ENCODE measurements at places on chromosomes 5 and 9. TPM values are rescaled to one million over a fixed set of nuclear protein-coding genes. Genes with fewer than 3 reads are reported as not detected.

GRCh38 chr5:83145241-83145640 lies 67.9 kb downstream of the XRCC4 start:
- H3K27me3 ChIP-seq, result no peaks in the 10 kb centered on the region
- no peak overlapping the region for H3K27ac ChIP-seq

DNA sequence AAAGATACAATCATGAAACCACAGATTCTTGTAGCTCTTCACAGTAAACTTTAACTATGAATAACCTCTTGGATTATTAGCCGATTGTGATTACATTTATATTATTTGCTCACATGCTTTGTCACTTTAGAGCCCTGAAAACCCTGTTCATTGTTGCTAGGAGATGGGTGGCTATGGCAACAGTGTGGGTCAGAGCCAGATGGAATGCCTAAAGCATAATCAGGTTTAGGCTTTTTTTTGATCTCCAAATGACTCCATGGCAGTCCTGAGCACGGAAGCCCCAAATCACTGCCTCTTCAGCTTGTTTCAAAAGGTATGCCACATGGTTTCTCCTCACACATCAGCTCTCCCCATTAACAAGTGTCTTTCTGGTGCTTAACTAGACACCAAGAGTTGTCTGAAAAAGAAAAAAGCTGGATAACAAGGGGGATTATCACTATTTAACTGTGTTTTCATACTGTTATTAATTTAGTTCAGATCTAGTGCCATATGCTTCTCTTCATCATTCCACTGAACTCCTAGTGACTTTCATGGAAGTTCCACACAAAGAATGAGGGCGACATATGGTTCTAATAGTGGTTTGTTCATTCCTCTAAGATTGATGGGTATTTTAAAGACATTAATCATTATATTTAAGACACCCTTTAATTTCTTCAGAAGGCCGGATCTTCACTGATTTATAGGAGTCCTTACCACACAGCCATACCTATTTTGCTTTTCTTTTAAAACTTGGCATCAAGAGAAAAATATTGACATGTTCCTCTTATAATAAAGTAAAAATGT lies 88.8 kb upstream of the PAM start:
- peaks cover 12% of the 10 kb centered on the region for H3K4me1 ChIP-seq
- H3K27me3 ChIP-seq, result no peaks in the 10 kb centered on the region
- DNase-seq, result no peak
- no peaks in the 10 kb centered on the region for H3K36me3 ChIP-seq

GRCh38 chr5:18764161-18764560 lies 1129.9 kb downstream of the TAF11L14 start:
- no peaks in the 10 kb centered on the region for H3K27me3 ChIP-seq
- no peak overlapping the region for H3K4me3 ChIP-seq
- DNase-seq, result no peak
- no peak overlapping the region for H3K27ac ChIP-seq
- no peaks in the 10 kb centered on the region for H3K4me1 ChIP-seq

GRCh38 chr9:106717686-106718085 lies 145.3 kb upstream of the ZNF462 start:
- DNase-seq, result no peak
- H3K36me3 ChIP-seq, result no peaks in the 10 kb centered on the region
- peaks cover 6% of the 10 kb centered on the region for H3K4me1 ChIP-seq
- no peak overlapping the region for H3K4me3 ChIP-seq

GRCh38 chr9:111559000-111559610 lies 34.1 kb downstream of the ZNF483 start:
- no peaks in the 10 kb centered on the region for H3K4me1 ChIP-seq
- no peaks in the 10 kb centered on the region for H3K27me3 ChIP-seq
- H3K36me3 ChIP-seq, result peaks cover 10% of the 10 kb centered on the region
- no peak for DNase-seq
- H3K27ac ChIP-seq, result no peak overlapping the region

- H3K4me3 ChIP-seq, result no peak overlapping the region
- no peak for DNase-seq
- no peaks in the 10 kb centered on the region for H3K4me1 ChIP-seq
- no peak overlapping the region for H3K27ac ChIP-seq
- H3K27me3 ChIP-seq, result no peaks in the 10 kb centered on the region
Measured at GRCh38 chr5:169431386-169431785, 130.4 kb upstream of the SLIT3 start.

- no peaks in the 10 kb centered on the region for H3K4me1 ChIP-seq
- no peak overlapping the region for H3K4me3 ChIP-seq
- no peaks in the 10 kb centered on the region for H3K36me3 ChIP-seq
- H3K27me3 ChIP-seq, result no peaks in the 10 kb centered on the region
Measured at GRCh38 chr5:159833846-159834245, 82.4 kb upstream of the ADRA1B start.

GRCh38 chr9:75657015-75657414 lies 233.5 kb upstream of the PCSK5 start:
- no peaks in the 10 kb centered on the region for H3K4me1 ChIP-seq
- no peaks in the 10 kb centered on the region for H3K36me3 ChIP-seq
- H3K27me3 ChIP-seq, result no peaks in the 10 kb centered on the region
- no peak overlapping the region for H3K27ac ChIP-seq
- DNase-seq, result no peak

GRCh38 chr9:113184539-113184938 lies 33.7 kb downstream of the SLC31A2 start:
- no peak overlapping the region for H3K27ac ChIP-seq
- no peaks in the 10 kb centered on the region for H3K27me3 ChIP-seq

- DNase-seq, result no peak
- peaks cover 15% of the 10 kb centered on the region for H3K36me3 ChIP-seq
- H3K27ac ChIP-seq, result peak within 1 kb of the TSS; percentile 86
Measured at GRCh38 chr5:177599731-177600507, at the start of gene B4GALT7. Gene B4GALT7, plus strand, starts transcription at chr5:177600132. Its CDS starts 79 bp downstream, at chr5:177600211.

GRCh38 chr9:124386201-124386600 lies 29.0 kb downstream of the PSMB7 start:
- DNase-seq, result no peak
- H3K4me3 ChIP-seq, result no peak overlapping the region
- no peaks in the 10 kb centered on the region for H3K27me3 ChIP-seq
- H3K27ac ChIP-seq, result no peak overlapping the region
- H3K36me3 ChIP-seq, result peaks cover 8% of the 10 kb centered on the region

DNA sequence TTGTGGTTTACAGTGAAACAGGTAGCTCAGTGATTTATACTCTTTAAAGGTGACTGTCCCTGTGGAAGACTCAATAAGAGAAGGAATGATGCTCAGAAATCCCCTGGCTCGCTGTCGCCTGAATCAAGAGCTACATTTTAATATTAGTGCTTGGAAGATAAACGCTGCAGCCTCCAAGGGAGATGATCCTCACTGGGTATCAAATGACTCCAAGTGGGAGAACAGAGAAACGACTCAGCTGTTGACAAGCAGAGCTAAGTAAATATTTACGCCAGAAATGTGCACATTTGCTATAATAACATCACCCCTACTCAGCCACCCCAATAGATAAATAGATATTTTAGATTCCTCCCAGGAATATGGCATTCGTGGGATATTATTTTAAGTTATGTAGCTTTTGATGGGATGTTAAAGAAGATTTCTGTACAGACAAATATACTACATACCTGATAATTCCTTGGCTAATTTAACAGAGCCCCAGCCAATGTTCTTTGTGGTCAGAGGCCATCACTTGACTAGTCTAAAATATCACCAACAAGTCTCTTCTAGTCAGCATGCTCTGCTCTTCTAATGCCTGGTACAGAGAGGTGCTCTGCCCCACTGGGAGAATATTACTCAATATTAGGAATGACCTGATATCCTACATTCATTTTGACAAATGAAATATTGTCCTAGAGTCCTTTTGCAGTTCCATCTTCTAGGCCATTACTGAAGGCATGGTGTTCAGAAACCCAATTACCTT lies 18.3 kb upstream of the CCDC192 start:
- no peak overlapping the region for H3K27ac ChIP-seq
- no peaks in the 10 kb centered on the region for H3K4me1 ChIP-seq
- H3K27me3 ChIP-seq, result no peaks in the 10 kb centered on the region
- no peaks in the 10 kb centered on the region for H3K36me3 ChIP-seq

- H3K27ac ChIP-seq, result no peak overlapping the region
- H3K4me1 ChIP-seq, result peaks cover 23% of the 10 kb centered on the region
- H3K27me3 ChIP-seq, result no peaks in the 10 kb centered on the region
- peaks cover 66% of the 10 kb centered on the region for H3K36me3 ChIP-seq
Measured at GRCh38 chr5:138930371-138931097, 55.4 kb upstream of the LRRTM2 start.

- no peaks in the 10 kb centered on the region for H3K27me3 ChIP-seq
- H3K36me3 ChIP-seq, result no peaks in the 10 kb centered on the region
- no peak overlapping the region for H3K27ac ChIP-seq
Measured at GRCh38 chr9:125493881-125494652, 212.9 kb downstream of the MAPKAP1 start.

DNA sequence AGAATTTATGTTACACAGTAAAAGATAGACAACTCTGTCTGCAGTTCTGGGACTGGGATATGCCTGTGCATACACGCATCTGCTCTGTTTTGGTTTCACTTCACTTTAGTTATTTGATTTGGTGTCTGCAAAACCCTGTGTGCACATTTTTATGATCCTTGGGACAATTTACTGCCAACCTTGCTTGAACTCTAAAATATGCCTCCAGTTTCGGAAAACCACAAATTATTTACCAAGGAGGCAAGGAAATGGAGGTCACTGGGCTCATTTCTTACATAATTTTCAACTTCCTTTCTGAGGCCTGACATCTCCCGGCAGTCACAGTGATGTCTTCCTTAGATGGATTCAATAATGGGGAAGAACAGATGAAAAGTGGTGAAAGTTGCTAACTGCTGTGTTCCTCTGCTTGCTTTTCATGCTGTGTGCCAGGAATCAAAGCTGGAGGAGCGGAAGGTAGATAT lies 61.2 kb upstream of the TAF11L2 start:
- H3K27me3 ChIP-seq, result no peaks in the 10 kb centered on the region
- no peak overlapping the region for H3K27ac ChIP-seq
- no peaks in the 10 kb centered on the region for H3K4me1 ChIP-seq
- peak overlapping the region; percentile 2 for H3K4me3 ChIP-seq
- H3K36me3 ChIP-seq, result no peaks in the 10 kb centered on the region
- DNase-seq, result no peak

- peak overlapping the region; percentile 43 for H3K27ac ChIP-seq
- peaks cover 38% of the 10 kb centered on the region for H3K36me3 ChIP-seq
- H3K4me3 ChIP-seq, result no peak overlapping the region
- H3K27me3 ChIP-seq, result no peaks in the 10 kb centered on the region
- peaks cover 11% of the 10 kb centered on the region for H3K4me1 ChIP-seq
Measured at GRCh38 chr9:128575469-128575868, 23.1 kb downstream of the SPTAN1 start.

DNA sequence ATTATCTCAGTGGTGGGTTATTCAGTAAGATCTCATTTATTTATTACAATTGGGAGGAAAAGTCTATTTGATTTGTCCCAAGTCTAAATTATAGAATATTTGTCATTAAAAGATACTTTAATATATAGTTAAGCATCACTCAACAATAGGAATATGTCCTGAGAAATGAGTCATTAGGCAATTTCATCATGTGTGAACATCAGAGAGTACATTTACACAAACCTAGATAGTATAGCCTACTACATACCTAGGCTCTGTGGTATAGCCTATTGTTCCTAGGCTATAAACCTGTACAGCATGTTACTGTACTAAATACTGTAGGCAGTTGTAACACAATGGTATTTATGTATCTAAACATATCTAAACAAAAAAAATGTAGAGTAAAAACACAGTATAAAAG lies 135.0 kb upstream of the RASA1 start:
- no peaks in the 10 kb centered on the region for H3K27me3 ChIP-seq
- H3K36me3 ChIP-seq, result no peaks in the 10 kb centered on the region
- H3K4me3 ChIP-seq, result no peak overlapping the region

- H3K4me1 ChIP-seq, result no peaks in the 10 kb centered on the region
- no peaks in the 10 kb centered on the region for H3K27me3 ChIP-seq
- H3K27ac ChIP-seq, result no peak overlapping the region
- peak overlapping the region; percentile 64 for H3K4me3 ChIP-seq
- H3K36me3 ChIP-seq, result no peaks in the 10 kb centered on the region
Measured at GRCh38 chr9:99296291-99296951, 74.3 kb downstream of the SEC61B start.

DNA sequence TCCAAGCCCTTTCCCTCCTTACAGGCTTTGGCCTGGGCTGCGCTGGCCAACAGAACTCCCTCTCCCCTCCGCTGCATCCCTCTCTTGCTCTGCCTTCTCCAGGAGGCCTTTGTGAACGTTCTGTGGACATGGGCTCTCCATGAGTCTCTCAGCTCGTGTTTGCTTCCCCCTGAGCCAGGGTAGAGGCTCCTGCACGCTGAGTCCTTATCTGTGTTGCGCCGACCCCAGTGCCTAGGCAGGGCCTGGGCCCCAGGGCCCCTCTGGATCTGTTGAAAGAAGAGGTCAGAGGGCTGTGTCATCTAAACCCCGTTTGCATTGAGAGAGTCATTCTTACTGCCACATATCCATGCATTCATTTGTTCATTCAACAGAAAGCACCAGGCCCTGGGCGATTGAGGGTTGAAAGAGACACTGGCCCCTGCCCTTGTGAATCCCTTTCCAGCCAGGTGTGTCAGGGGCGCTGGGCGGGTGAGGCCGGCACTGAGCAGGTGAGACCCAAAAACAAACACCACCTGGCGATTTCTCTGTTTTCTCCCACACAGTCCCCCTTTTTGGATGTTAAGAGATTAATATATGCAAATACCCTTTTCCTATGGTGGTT lies 111.2 kb upstream of the IER5L start:
- no peak for DNase-seq
- H3K27me3 ChIP-seq, result no peaks in the 10 kb centered on the region
- no peaks in the 10 kb centered on the region for H3K36me3 ChIP-seq
- H3K4me1 ChIP-seq, result no peaks in the 10 kb centered on the region
- no peak overlapping the region for H3K27ac ChIP-seq

DNA sequence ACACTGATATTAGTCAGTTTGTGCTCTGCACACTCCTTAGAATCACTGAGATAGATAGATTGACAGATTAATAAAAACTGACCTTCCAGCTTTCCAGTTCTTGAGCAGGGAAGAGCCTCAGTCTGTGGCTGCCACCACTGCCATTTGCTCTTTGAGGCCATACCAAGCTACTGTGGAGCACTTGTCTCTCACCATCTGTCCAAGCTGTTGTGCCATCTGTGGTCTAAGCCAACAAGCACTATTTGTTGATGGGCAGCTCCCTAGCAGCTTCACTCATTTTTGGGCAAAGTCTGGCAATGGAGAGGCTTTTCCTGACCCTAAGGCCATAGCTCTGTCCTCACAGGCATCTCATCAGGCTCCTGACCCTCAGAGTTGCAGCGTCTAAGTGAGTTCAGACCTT lies 30.4 kb downstream of the HTR1A start:
- H3K27ac ChIP-seq, result no peak overlapping the region
- no peaks in the 10 kb centered on the region for H3K27me3 ChIP-seq
- no peak overlapping the region for H3K4me3 ChIP-seq

DNA sequence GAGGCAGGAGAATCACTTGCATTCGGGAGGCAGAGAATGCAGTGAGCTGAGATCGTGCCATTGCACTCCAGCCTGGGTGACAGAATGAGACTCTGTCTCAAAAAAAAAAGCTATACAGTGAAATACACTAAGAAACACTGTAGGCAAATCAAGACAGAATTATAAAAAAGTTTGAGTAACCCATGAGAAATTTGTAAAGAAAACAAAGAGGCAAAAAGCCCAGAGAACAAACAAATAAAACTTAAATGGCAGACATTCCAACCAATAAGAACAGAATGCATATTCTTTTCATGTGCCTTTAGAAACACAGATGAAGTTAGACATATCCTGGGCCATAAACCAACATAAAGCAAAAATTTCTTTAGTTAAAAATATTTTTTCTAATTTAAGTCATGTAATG lies 30.6 kb downstream of the ZNF169 start:
- peak overlapping the region; percentile 46 for H3K27ac ChIP-seq
- no peaks in the 10 kb centered on the region for H3K27me3 ChIP-seq
- DNase-seq, result no peak
- H3K4me3 ChIP-seq, result no peak overlapping the region
- no peaks in the 10 kb centered on the region for H3K36me3 ChIP-seq

The MAST4 gene
- 47.8 TPM for total RNA-seq

The ZFP2 gene
- 2.2 TPM for total RNA-seq

The ARL14EPL gene
- total RNA-seq, result not detected

The MLLT3 gene
- total RNA-seq, result 8.1 TPM

The AOPEP gene
- total RNA-seq, result 668 TPM

The RNF183 gene
- total RNA-seq, result not detected

The PCDHB10 gene
- total RNA-seq, result 9.1 TPM

The CAAP1 gene
- 19.0 TPM for total RNA-seq

The PRR16 gene
- total RNA-seq, result 19.8 TPM

Measured in thoracic aorta (tissue), 2 donors.